Effector memory CD4-positive, alpha-beta T cell (primary cell): ENCODE measurements at places on chromosomes 13 and 19.

GRCh38 chr19:15170345-15170744 lies 30.4 kb downstream of the NOTCH3 start:
- no peaks in the 10 kb centered on the region for H3K27me3 ChIP-seq
- no peaks in the 10 kb centered on the region for H3K36me3 ChIP-seq
- DNase-seq = no peak

DNA sequence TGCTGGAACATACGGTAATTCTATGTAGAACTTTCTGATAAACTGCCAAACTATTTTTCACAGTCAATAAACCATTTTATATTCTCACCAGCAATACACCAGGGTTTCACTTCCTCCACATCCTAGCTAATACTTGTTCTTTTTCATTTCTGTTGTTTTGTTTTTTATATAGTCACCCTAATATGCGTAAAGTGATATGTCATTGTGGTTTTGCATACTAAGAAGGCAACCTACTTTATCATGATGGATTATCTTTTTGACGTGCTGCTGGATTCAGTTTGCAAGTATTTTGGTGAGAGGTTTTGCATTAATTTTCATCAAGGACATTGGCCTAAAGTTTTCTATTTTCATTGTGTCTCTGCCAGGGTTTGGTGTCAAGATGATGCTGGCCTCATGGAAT lies 1384.1 kb downstream of the UQCRFS1 start:
- H3K27me3 ChIP-seq = no peaks in the 10 kb centered on the region
- H3K4me1 ChIP-seq = no peaks in the 10 kb centered on the region
- no peaks in the 10 kb centered on the region for H3K36me3 ChIP-seq
- DNase-seq = no peak
- no peak overlapping the region for H3K4me3 ChIP-seq

DNA sequence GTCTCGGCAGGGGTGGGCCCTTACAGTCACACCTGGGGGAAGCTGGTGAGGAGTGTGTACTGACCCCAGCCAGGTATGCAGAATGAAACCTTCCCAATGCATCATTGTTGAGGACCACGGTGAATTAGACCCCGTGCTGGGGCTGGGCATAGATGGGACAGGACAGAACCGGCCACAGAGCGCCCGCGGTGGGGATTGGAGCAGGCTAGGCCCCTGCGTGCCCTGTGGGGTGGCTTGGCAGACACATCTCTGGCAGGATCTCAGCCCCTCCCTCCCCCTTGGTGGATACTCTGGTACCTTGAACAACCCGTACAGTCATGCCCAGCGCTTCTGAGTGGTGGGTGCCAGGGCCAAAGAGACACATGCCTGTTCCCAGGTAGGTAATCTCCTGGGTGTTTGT lies 200.6 kb downstream of the TEX29 start:
- H3K36me3 ChIP-seq = no peaks in the 10 kb centered on the region
- no peak overlapping the region for H3K4me3 ChIP-seq
- no peak for DNase-seq
- no peak overlapping the region for H3K27ac ChIP-seq

DNA sequence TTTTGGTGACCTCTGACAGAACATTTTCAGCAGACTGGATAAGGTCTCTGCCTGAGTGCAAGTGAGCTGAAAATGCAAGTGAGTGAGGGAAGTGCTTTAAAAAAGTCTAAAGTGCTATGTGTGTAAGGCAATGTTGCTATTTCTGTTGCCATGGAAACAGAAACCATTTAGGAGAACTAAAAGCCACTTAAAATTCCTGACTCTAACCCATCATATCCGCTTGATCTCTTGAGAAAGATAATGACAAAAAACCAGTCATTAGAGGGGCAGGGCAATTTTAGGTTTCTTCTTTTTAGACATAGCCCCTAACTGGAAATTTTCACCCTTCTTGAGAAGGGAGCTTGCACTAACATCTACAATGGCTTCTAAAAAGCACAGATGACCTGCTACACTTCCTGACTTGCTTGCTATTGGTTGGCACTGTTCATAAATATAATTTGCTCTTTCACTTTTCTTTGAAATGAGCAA lies at the start of gene CYSLTR2:
TSS of gene CYSLTR2 (plus strand) at position 458 of the 468 bp plus-strand sequence. CDS start 52,889 bp downstream, outside the sequence.
- H3K4me3 ChIP-seq = peak within 1 kb of the TSS; percentile 49
- H3K27me3 ChIP-seq = no peaks in the 10 kb centered on the region

DNA sequence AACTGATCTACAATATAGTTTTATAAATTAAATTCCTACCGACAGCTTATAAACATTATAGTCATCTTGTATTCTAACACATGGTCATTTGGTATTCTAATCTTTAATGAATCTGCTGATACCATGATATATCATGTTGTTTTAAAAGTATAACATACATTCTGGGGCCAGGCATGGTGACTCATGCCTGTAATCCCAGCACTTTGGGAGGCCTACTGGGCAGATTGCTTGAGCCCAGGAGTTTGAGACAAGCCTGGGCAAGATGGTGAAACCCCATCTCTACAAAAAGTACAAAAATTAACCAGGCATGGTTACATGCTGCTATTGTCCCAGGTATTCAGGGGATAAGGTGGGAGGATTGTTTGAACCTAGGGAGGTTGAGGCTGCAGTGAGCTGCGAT lies 3.1 kb downstream of the ZNF383 start:
- H3K4me3 ChIP-seq = no peak overlapping the region
- no peak for DNase-seq
- H3K27me3 ChIP-seq = no peaks in the 10 kb centered on the region
- no peak overlapping the region for H3K27ac ChIP-seq

DNA sequence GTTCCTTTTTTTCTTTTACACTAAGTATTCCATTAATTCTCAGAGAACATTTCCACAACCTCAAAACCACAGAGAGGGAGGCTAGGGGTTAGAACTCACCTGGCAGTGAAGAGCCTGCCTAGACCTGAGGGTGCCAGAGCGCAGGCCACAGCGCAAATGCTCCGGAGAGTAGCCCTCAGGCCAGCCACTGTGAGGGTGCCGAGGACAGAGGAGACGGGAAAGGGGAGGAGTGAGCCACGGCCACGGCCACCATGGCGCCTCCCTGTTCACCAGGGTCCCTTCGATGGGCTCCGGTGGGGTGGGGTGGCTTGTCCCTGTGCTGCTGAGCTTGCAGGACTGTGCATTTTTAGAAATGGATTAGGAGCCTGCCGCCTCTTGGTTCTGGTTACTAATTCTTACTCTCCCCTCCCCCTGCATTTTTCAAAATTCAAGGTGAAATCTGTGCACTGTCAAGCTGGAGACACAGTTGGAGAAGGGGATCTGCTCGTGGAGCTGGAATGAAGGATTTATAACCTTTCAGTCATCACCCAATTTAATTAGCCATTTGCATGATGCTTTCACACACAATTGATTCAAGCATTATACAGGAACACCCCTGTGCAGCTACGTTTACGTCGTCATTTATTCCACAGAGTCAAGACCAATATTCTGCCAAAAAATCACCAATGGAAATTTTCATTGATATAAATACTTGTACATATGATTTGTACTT lies 58.8 kb downstream of the GGACT start:
- H3K4me3 ChIP-seq = no peak overlapping the region
- no peaks in the 10 kb centered on the region for H3K36me3 ChIP-seq
- no peaks in the 10 kb centered on the region for H3K27me3 ChIP-seq
- DNase-seq = no peak

GRCh38 chr13:36981156-36981743 lies 17.9 kb downstream of the ALG5 start:
- no peak overlapping the region for H3K4me3 ChIP-seq
- H3K36me3 ChIP-seq = peaks cover 35% of the 10 kb centered on the region
- H3K27me3 ChIP-seq = no peaks in the 10 kb centered on the region
- no peak for DNase-seq
- no peaks in the 10 kb centered on the region for H3K4me1 ChIP-seq

DNA sequence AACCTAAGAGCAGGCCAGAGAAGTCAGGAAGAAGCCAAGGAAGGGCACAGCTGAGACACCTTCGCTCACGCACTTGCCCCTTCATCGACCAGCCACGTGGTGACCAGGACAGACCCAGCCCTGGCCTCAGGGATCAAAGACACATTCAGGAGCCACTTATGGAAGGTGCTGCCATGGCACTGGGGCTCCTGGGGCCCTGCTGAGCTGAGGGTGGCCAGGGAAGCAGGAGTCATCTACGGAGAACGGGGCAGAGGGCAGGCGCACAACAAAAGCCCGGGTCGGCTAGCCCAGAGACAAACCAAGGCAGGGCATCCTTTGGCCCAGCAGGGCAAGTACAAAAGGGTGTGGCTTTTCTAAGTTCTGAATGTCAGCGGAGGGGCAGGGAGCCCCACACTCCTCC lies 2.3 kb downstream of the PLPP2 start:
- no peak overlapping the region for H3K4me3 ChIP-seq
- H3K36me3 ChIP-seq = no peaks in the 10 kb centered on the region
- DNase-seq = no peak
- peaks cover 15% of the 10 kb centered on the region for H3K27me3 ChIP-seq

DNA sequence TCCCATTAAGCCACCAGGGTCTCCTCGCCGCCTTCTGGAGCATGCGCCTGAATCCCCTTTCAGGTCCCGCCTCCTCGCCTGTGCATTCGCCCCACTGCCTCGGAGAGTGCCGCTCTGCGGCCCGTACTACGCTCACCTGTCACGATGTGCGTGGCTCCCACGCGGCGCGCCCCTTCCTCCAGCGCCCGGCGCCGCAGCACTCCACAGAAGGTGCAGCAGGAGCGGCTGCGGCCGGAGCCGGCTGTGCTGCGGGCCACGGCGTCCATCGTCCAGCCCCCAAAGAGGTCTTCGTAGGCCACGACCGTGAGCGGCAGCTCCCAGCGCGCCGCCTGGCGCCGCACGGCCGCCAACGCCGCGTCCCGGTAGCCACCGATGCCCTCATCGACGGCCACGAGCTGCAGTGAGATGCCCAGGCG lies 4.3 kb downstream of the CTU1 start:
- peaks cover 21% of the 10 kb centered on the region for H3K4me1 ChIP-seq
- H3K27me3 ChIP-seq = no peaks in the 10 kb centered on the region
- no peak for DNase-seq
- H3K27ac ChIP-seq = no peak overlapping the region
- no peak overlapping the region for H3K4me3 ChIP-seq

GRCh38 chr13:36046672-36047071 lies 84.5 kb downstream of the DCLK1 start:
- H3K27ac ChIP-seq = no peak overlapping the region
- no peaks in the 10 kb centered on the region for H3K27me3 ChIP-seq
- H3K4me1 ChIP-seq = no peaks in the 10 kb centered on the region
- H3K36me3 ChIP-seq = no peaks in the 10 kb centered on the region

GRCh38 chr19:36136964-36137686 lies 2.7 kb upstream of the CAPNS1 start:
- peaks cover 5% of the 10 kb centered on the region for H3K4me1 ChIP-seq
- peaks cover 4% of the 10 kb centered on the region for H3K36me3 ChIP-seq
- no peaks in the 10 kb centered on the region for H3K27me3 ChIP-seq
- no peak overlapping the region for H3K27ac ChIP-seq
- H3K4me3 ChIP-seq = no peak overlapping the region

DNA sequence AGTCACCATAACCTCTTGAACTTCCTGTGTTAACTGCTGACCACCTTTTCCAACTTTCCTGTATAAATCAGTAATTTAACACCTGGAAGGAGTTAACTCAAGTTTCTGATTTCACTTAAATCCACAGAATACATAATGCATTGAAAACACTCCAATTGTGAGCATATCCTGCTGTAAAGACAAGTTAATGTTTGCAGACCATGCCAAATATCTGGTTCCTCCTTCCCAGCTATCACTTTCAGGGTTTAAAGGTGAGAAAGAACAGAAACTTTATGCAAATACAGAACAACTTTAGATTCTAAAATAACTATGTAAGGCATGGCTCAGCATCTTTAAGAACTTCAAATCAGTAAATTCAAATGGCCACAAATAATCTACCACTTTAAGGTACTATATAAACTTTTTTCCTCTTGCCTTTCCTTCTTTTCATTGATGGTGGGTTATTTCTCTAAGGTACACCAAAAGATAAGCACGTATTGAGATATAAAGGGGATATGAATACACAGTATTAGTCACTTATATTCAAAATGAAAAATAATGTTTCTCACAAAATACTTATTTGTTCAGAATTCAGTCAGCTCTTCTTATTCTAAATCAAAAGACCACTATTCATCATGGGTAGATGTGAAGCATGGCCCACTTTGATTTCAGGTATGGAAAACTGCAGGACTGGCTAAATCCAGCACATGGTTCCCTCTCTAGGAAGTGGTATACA lies 6.6 kb upstream of the TPTE2 start:
- DNase-seq = no peak
- no peak overlapping the region for H3K4me3 ChIP-seq
- H3K4me1 ChIP-seq = no peaks in the 10 kb centered on the region
- H3K27ac ChIP-seq = no peak overlapping the region
- H3K36me3 ChIP-seq = no peaks in the 10 kb centered on the region

- DNase-seq = no peak
- no peaks in the 10 kb centered on the region for H3K27me3 ChIP-seq
- H3K36me3 ChIP-seq = no peaks in the 10 kb centered on the region
- peak overlapping the region; percentile 4 for H3K27ac ChIP-seq
- H3K4me1 ChIP-seq = peaks cover 23% of the 10 kb centered on the region
Observed at GRCh38 chr13:99178636-99179035, 22.0 kb upstream of the UBAC2 start.

DNA sequence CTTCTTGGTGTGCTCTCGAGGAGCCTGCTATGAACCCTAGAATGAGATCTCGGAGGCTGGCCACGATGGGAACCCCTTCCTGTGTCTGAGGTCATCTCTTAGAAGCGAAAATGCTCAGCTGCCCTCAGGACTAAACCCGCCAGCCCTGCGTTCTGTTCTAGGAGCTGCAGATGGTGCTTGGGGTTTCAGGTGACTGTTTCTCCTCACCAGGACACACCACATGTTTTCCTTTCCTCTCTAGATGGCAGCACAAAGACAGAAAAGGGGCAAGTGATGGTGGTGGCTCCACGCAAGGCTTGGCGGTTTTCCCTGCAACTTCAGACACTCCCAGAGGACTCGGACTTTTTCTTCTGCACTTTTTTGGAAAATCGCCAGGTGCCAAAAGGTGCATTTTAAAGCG lies 60.1 kb downstream of the RNASEH2B start:
- no peaks in the 10 kb centered on the region for H3K4me1 ChIP-seq
- peaks cover 24% of the 10 kb centered on the region for H3K36me3 ChIP-seq
- H3K27me3 ChIP-seq = no peaks in the 10 kb centered on the region
- no peak overlapping the region for H3K4me3 ChIP-seq
- DNase-seq = no peak

- H3K27me3 ChIP-seq = no peaks in the 10 kb centered on the region
- H3K4me3 ChIP-seq = no peak overlapping the region
- H3K36me3 ChIP-seq = no peaks in the 10 kb centered on the region
- H3K27ac ChIP-seq = no peak overlapping the region
Observed at GRCh38 chr13:99472122-99472440, 29.2 kb upstream of the TM9SF2 start.

GRCh38 chr19:41386442-41386841 lies 10.1 kb downstream of the TMEM91 start:
- DNase-seq = no peak
- H3K27me3 ChIP-seq = no peaks in the 10 kb centered on the region
- H3K27ac ChIP-seq = no peak overlapping the region
- H3K36me3 ChIP-seq = peaks cover 37% of the 10 kb centered on the region

DNA sequence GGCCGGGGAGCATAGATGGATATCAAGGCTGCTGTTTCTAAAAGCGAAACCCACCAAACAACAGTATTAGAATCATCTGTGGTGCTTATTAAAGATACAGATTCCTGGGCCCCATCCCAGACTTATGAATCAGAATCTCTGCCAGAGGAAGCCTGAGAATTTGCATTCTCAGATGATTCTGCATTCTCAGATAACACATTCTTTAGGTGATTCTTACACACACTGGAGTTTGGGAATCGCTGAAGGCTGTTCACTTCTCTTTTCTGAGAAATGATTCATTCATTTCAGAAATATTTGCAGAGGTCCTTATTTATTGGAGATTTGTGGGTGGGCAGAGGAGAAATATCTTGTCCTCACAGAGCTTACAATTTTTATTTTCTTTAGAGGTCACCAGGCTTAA lies 24.4 kb downstream of the ALOX5AP start:
- no peaks in the 10 kb centered on the region for H3K4me1 ChIP-seq
- no peak overlapping the region for H3K27ac ChIP-seq
- no peak overlapping the region for H3K4me3 ChIP-seq
